ENCODE measurements at places on chromosomes 1 and 21.
A peak's percentile ranks its signal among the peaks of the same experiment; 100 is the strongest.

GRCh38 chr1:181469829-181470228 is 13.5 kb upstream of the CACNA1E start:
- DNase-seq, result no peak

DNA sequence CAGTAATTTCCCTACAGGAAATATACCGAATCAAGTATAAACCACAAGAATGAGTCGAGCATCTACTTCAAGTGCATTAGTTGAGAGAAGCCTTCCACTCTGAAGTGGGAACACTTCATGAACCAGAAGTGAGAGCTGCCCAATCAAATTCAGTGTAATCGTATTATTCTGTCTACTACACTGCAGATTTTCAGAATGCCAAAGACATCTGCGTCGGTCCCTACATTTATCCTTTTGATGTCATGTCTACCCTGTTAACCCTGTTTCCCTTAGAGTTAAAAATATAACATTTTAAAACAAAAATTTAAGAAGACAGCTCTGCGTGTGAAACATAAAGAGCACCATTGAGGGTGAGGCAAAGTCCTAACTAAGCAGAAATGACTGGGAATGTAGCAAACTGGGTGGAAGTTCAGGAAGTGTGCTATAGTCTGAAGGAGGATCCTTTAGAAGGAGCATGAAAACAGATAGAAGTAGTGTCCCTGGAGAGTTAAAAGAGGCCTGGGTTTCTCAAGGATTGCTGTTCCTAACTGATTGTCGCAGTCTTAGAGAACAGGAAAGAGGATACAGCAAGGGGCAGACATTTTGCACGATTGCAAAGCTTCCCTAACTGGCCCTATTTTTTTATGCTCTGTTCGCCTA is 291.2 kb downstream of the PTPRC start:
- DNase-seq, result peak; percentile 48

GRCh38 chr1:23528250-23528978 is 2.6 kb downstream of the E2F2 start:
- DNase-seq, result peak; percentile 80

DNA sequence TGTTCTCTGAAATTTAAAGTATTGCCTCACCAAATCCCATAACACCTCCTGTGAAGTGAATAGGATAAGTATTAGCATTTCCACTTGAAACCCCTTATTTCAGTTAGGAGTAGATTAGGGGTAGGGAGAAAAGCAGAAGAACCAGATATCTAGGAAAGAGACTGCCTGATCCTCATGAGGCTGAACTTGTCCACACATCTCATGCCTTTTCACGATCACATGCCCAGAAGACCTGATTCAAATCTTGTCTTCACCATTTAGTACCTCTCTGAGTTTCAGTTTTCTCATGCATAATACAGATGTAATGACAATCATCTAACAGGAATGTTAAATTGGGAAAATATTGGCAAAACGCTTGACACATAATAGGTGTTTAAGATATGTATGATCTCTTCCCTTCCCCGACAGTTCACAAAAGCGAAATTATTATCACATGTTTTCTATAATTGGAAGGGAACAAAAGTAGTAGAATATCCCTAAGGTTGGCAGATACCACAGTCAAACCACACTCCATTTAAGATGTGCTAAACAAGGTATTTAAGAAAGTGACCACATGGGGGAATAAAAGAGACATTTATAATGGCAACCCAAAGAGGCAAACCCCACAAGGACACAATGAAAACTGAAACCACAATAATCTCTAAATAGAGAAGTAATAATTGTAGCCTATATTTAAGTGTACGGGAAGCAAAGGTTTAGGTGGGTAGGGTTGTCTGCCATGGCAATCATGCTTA is 25.2 kb downstream of the GFI1 start:
- DNase-seq, result no peak

DNA sequence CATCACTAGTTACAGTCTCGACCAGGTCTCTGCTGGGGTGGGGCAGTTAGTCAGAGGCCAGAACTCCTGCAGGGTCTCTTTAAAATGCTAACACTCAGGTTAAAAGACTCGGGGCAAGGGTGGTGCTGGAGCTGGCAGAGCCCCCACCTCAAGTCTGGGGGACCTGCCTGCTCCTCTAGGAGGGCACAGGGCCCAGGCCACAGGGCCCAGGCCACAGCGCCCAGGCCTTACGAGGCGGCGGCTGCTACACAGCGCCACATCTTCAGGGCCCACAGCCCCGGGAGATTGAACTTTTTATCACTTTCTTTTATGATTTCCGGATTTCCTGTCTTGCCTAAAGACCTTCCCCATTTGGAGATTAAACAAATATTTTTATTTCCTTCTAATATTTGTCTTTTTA is 10.4 kb downstream of the MPZ start:
- DNase-seq, result no peak

DNA sequence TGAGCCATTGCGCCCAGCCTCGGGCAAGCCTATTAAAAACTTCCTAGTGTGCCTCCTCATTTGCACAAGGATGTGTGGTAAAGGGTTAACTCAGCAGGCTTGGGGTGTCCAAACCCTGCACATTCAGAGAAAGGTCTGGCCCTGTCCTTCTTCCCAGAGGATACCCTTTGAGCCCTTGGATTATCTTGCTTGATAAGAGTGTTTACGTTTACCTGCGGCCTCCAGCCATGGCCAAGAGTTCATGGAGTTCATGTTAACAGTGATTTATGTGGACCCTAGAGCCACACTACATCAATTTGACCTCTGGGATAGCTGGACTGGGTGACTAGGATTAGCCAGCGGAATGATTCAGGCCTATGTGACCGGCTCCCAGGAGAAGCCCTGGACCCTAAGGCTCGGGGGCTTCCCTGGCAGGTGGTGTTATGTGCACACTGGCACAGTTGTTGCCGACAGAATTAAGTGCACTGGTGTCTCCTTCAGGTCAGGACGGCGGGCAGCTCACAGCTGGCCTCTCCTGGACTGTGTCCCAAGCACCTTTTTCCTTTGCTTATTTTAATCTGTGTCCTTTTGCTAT is 7.7 kb upstream of the TCP10L start:
- DNase-seq, result no peak

DNA sequence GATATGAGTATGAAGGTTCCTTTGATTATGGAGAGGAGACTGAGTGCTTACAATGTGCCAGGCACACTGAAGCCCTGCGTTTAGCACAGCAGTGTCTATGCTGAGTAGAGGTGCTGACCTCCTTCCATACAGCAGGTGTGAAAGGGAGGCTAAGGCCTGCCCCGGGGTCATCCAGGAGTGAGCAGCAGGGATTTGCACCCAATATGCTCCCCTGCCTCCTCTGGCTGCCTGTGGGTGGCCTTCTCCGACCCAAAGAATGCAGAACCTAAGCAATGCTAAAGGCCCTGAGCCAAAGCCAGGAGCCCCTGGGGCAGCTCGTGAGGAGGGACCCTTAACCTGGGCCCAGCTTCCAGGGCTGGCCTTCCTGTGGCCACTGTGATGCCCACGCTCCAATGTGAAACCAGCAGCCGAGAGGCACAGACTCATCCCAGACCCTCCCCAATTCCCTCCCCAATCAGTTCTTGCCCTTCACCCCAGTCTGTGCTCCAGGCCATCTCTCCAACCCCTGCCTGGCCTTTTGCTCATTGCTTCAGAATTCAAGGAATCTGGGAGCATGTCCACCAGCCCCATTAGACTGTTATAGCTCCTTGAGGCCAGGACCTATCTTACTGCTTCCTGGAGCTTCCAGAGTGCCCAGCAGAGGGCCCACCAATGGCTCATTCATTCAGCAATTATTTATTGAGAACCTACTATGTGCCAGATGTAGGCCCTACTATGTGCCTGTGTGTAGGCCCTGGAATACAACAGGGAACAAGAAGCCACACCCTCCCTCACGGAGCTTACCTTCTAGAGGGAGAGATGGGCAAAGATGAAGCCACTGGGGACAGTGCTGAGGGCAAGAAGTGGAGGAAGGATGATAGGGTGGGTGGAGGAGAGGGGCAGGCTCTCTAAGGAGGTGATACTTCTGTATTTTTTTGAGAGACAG is 53.3 kb downstream of the TAS1R2 start:
- DNase-seq, result no peak

DNA sequence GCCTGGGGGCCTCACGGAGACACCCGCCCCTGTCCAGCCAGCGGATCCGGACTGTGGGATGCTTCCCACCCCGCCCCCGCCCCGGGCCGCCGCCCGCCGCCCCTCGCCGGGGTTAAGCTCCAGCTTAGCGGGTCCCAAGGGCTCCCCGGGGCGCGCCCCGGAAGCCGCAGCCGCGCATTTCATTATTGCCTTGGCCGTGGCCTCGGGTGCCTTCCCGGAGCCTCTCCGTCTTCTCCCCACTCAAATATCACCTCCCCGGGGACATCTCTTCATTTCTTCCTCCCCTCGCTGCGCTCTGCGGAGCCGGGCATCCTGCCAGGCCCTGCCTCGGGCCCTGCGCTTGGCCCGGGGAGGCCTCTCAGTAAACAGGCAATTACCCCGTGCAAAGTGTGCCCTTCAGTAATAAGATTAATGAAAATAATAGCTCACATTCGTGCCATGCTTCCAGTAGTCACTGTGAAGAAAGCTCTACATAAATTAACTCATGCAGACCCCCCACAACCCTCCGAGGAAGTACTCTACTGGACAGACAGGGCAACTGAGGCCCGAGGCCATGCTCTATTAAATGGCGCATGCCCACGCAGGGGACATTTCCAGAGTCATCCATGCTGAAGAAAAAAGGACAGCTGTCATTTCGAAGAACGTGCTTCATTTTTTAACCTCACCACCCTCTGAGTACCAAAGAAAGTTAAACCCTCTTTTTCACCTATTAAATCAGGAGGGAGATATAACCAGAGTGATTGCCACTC is 49.9 kb upstream of the LAPTM5 start:
- no peak for DNase-seq

- peak; percentile 38 for DNase-seq
Observed at GRCh38 chr21:36310016-36310415, 10.0 kb upstream of the MORC3 start.

DNA sequence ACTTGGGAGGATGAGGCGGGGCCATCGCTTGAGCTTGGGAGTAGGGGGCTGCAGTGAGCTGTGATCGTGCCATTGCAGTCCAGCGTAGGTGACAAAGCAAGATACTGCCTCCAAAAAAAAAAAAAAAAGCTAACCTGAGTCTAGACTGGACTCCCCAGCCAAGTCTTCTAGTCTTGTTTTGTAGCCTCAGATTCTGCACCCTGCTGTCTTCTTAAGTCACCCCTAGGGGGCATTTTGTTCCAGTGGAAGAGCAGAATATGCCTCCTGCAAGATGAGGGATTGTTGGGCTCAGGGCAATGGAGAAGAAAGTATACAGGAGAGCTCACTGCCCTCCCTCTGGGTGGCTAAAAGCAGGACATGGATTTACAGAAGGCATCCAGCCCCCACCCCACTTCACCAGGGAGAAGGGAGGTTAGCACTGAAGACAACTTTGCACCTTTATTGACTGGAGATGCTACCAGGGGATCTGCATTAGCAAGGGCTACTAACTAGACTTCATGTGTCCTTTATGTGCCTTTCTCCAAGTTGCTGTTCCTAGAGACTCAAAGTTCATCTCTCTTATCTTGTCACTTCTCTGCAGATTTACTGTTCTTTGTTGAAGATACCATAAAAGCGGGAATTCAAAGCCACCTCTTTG is 15.3 kb upstream of the RNF187 start:
- DNase-seq, result peak; percentile 61

Measured in CD4-positive, alpha-beta T cell treated with Interleukin-12 subunit alpha and Interleukin-12 subunit beta, for 1 hour (primary cell).